ENCODE measurements at places on chromosomes 16 and 17. TPM values are rescaled to one million over a fixed set of nuclear protein-coding genes. Genes with fewer than 3 reads are reported as not detected.

PPL gene
- 11.5 TPM for total RNA-seq

SBK1 gene
- total RNA-seq = 1.0 TPM

PLEKHH3 gene
- total RNA-seq = 17.6 TPM

CCL1 gene
- total RNA-seq = not detected

TGFB1I1 gene
- 10.9 TPM for total RNA-seq

SCIMP gene
- 1.5 TPM for total RNA-seq

NPIPA7 gene
- total RNA-seq = 5.8 TPM

All from colonic mucosa (tissue), 4 donors.